Activated CD4-positive, alpha-beta memory T cell treated with anti-CD3 and anti-CD28 coated beads for 36 hours (primary cell): ENCODE measurements at places on chromosomes 13 and 19. TPM values are rescaled to one million over a fixed set of nuclear protein-coding genes. Genes with fewer than 3 reads are reported as not detected.

Gene ATP1A3
- total RNA-seq: 0.64 TPM

Gene LAIR2
- total RNA-seq: not detected

Gene DIRAS1
- 0.31 TPM for total RNA-seq

Gene EFNB2
- not detected for total RNA-seq

Gene CEACAM4
- total RNA-seq: not detected

Gene CLDN10
- total RNA-seq: not detected

Gene RSPH6A
- total RNA-seq: 0.19 TPM

Gene CCL25
- not detected for total RNA-seq

DNA sequence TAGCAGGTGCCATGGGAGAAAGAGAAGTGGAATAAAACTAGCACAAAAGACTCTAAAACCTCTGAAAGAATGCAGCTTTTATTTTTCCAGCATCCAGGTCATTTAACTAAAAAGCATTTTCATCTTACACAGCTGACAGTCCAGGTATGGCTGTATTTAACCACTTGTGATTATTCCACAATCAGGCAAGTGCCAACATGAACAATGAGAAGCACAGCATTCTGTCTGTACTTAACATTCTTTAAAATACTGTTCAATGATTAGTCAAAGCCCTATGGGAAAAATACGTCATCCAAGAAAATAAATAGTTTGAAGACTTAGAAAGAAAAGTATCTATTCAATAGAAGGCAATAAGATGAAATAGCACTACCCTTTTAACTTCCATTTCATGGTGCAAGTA, 246.9 kb downstream of the LIG4 start:
- no peaks in the 10 kb centered on the region for H3K36me3 ChIP-seq
- no peak overlapping the region for H3K4me3 ChIP-seq
- no peak overlapping the region for H3K27ac ChIP-seq
- no peak for DNase-seq
- no peaks in the 10 kb centered on the region for H3K4me1 ChIP-seq
- H3K27me3 ChIP-seq: no peaks in the 10 kb centered on the region

- no peaks in the 10 kb centered on the region for H3K27me3 ChIP-seq
- H3K27ac ChIP-seq: no peak overlapping the region
- DNase-seq: no peak
- H3K4me1 ChIP-seq: peaks cover 4% of the 10 kb centered on the region
- no peak overlapping the region for H3K4me3 ChIP-seq
Measured at GRCh38 chr13:113992276-113993005, 18.6 kb upstream of the C13orf46 start.

- peaks cover 17% of the 10 kb centered on the region for H3K4me1 ChIP-seq
- peaks cover 2% of the 10 kb centered on the region for H3K27me3 ChIP-seq
- H3K27ac ChIP-seq: no peak overlapping the region
- no peak overlapping the region for H3K4me3 ChIP-seq
Measured at GRCh38 chr13:113150550-113151365, 7.7 kb upstream of the PROZ start.

- peaks cover 5% of the 10 kb centered on the region for H3K4me1 ChIP-seq
- H3K27me3 ChIP-seq: peaks cover 25% of the 10 kb centered on the region
- H3K36me3 ChIP-seq: no peaks in the 10 kb centered on the region
- H3K27ac ChIP-seq: no peak overlapping the region
Measured at GRCh38 chr13:51068501-51068900, 42.6 kb downstream of the C13orf42 start.

DNA sequence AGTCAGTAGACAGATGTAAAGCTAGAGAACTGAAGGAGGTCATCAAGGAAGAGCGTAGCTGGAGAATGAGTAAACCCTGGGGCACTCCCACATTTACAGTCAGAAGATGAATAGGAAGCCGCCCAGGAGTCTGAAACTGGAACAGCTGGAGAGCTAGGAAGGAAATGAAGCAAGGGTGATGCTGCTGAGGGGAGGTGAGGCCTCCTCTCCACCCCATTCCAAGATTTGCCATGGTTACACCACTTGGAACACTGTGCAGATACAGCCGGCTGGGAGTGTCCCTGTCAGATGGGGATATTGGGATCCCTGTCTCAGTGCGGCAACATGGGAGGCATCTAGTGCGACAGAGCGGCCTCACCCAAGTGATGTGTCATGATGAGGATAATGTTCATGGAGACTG, 51.8 kb upstream of the GPI start:
- no peaks in the 10 kb centered on the region for H3K27me3 ChIP-seq
- no peak for DNase-seq
- no peaks in the 10 kb centered on the region for H3K36me3 ChIP-seq
- no peak overlapping the region for H3K27ac ChIP-seq

DNA sequence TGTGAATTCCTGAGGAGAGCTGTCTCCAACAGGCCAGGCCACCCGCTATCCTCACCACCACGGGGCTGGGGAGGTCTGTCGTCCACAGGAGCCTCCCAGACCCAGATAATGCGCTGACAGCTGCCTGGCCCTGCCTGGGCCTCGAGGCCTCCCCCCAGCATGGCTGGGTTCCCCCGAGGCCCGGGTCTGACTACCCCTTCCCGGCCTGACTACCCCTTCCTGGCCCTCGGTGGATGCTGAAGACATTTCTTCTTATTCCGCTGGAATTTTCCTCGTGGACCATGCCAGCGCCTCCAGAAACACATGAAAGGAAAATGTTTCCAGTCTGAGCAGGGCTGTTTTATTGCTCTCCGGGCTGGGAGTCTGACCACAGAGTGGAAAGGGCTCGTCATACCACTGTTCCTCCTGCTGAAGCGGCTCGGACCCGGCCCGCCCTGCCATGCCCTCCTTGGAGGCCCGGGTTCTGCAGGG, 16.8 kb upstream of the COMP start:
- H3K27ac ChIP-seq: no peak overlapping the region
- H3K36me3 ChIP-seq: no peaks in the 10 kb centered on the region
- no peak for DNase-seq
- H3K27me3 ChIP-seq: peaks cover 3% of the 10 kb centered on the region
- H3K4me3 ChIP-seq: no peak overlapping the region
- peaks cover 3% of the 10 kb centered on the region for H3K4me1 ChIP-seq

GRCh38 chr13:114027046-114027715, 53.3 kb upstream of the C13orf46 start:
- peaks cover under 1% of the 10 kb centered on the region for H3K4me1 ChIP-seq
- H3K27ac ChIP-seq: peak overlapping the region; percentile 13
- H3K27me3 ChIP-seq: no peaks in the 10 kb centered on the region

DNA sequence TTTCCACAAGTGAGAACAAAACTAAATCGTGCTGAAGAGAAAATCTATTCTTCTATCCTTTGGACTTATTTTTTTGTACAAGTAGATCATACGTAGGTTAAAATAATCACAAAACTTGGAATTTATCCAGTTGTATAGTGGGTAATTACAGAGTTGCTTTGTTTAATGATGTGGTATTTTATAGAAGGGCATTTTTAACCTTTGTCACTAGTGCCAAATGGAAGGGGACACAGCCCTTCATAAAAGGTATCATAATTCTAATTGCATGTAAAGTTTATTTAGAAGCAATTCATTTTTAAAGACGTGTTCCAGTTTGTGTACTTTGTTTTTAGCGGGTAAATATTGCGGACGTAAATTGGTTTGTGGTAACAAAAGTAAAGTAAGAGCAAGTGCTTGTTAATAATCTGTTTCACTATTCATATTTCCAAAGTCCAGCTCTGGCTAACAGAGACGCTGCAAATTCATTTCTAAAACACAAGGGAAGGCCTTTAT, 99.5 kb downstream of the ERCC5 start:
- no peak for DNase-seq
- no peaks in the 10 kb centered on the region for H3K36me3 ChIP-seq
- no peaks in the 10 kb centered on the region for H3K4me1 ChIP-seq
- H3K27ac ChIP-seq: no peak overlapping the region

DNA sequence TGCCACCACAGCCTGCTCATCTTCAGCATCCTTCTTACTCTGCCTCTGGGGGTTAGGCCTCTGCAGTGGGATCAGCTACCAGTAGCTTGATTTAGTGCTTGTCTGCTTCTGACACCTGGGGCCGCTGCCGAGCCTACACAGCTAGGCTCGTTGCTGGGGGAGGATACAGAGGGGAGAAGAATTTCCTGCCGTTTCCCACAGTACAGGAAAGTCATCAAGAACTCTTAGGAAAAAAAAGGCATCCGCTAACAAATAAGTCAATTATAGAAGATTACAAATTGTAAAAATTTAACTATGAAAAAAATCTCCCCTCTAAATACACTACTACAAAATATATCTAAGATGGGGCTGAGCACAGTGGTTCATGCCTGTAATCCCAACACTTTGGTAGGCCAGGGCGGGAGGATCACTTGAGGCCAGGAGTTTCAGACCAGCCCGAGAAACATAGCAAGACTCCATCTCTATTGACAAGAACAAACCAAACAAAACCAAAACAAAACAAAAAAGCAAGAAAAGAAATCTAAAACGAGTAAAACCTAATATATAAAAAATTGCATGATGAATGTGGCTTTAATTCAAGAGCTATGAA, 26.7 kb downstream of the LATS2 start:
- no peaks in the 10 kb centered on the region for H3K36me3 ChIP-seq
- no peaks in the 10 kb centered on the region for H3K27me3 ChIP-seq
- H3K4me3 ChIP-seq: no peak overlapping the region
- no peak overlapping the region for H3K27ac ChIP-seq
- H3K4me1 ChIP-seq: peaks cover 8% of the 10 kb centered on the region

DNA sequence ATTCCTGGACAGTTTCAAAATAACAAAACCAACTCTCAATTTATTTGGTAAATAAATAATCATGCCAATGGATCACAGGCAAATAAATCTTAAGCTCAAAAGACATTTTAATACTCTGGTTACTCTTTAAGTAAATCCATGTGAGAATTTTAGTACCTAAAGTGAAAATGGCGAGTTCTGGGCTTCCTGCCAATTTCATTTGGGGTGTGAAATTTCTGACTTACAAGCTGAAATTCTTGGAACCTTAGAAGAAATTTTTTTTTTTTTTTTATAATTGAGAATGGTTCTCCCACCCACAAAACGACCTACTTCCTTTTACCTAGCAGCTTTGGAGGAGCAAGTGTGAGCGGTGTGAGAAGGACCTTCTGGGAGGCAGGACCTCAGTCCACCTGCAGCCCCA, 354.5 kb upstream of the NBEA start:
- no peaks in the 10 kb centered on the region for H3K36me3 ChIP-seq
- no peak overlapping the region for H3K27ac ChIP-seq
- no peaks in the 10 kb centered on the region for H3K27me3 ChIP-seq
- no peaks in the 10 kb centered on the region for H3K4me1 ChIP-seq

- no peaks in the 10 kb centered on the region for H3K27me3 ChIP-seq
- H3K4me1 ChIP-seq: peaks cover 20% of the 10 kb centered on the region
- DNase-seq: no peak
- H3K27ac ChIP-seq: no peak overlapping the region
Measured at GRCh38 chr19:18433735-18434398, 4.1 kb downstream of the ISYNA1 start.

DNA sequence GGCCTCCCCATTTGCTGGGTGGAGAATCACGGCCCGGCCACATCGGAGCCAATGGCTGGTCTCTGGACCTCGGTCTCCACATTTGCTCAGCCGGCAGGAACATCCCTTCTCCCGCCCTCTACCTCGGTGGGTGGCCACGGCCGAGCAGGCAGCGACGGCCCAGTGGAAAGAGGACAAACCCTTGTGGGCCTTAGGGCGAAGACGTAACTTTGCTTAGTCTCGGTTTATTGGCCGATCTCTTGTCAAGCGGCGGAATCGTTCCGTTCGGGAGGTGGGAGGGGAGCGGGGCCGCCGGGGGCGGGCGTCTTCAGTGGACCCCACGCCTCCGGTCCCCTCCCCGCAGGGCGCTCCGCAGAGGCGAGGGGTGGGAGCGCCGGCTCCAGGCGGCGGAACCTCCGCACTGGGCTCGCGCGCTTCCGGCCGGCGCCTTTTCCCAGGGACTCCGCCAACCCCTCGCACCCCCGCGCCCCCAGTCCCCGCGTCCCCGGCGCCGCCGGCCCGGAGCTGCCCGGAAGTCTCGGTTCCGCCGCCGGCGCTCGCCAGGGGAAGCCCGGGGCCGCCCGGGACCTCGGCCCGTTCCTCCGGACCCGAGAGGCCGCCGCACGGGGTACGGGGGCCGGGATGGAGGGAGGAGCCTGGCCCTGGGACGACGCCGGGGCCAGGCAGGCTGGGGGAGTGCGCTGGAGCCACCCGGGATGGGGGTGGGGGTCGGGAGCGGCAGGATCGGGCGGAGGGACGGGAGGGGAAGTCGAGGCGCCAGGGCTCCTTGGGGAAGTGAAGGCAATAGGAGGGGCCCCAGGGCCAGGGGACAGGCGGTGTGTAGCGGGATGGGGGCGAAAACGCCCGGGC, at the start of gene ZNF580:
ZNF580 (plus strand) TSS at position 426 of the 849 bp plus-strand sequence. CDS start 1,507 bp downstream, outside the sequence.
- H3K4me1 ChIP-seq: peaks cover 61% of the 10 kb centered on the region
- peak within 1 kb of the TSS; percentile 85 for H3K4me3 ChIP-seq
- peak within 1 kb of the TSS; percentile 98 for H3K27ac ChIP-seq

DNA sequence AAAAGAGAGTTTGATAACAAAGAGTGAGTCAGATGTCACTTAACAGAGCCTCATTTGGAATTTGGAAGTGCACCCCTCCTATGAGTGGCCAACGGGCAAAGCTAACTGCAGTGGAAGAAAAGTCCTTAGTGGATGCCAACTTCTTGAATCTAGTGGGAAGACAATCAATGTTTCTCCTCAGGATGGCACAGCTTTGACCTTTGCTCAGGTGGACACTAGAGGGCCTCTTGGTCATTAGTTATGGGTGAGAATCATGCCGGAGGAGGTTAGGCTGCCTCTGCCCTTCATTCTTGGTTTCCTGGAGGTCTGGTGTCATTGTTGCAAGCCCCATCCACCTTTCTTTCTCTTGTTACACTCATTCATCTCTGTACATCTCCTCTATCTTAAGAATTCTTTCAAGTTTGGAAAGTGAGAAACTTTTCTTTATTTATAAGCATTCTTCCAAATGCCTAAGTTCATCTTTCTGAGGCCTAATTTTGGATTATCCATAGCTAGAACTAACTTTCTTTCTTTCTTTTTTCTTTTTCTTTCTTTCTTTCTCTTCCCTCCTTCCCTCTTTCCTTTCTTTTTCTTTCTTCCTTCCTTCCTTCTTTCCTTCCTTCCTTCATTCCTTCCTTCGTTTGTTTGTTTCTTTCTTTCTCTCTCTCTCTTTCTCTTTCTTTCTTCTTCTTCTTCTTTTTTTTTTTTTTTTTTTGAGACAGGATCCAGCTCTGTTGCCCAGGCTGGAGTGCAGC, 327.2 kb upstream of the TSHZ3 start:
- no peak overlapping the region for H3K27ac ChIP-seq
- no peak for DNase-seq
- no peak overlapping the region for H3K4me3 ChIP-seq
- H3K27me3 ChIP-seq: no peaks in the 10 kb centered on the region
- no peaks in the 10 kb centered on the region for H3K36me3 ChIP-seq

DNA sequence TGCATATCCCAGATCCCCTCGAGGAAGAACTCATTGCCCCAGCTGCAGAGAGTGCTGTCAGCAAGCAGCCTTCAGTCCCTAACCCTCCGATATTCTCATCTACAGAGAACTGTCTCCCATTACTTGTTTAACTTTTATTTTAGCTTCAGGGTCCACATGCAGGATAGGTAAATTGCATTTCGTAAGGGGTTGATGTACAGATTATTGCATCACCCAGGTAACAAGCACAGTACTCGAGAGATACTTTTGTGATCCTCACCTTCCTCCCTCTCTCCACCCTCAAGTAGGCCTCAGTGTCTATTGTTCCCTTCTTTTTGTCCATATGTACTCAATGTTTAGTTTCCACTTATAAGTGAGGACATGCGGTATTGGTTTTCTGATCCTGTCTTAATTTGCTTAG, 171.5 kb upstream of the IRS2 start:
- H3K27me3 ChIP-seq: no peaks in the 10 kb centered on the region
- no peak for DNase-seq
- H3K36me3 ChIP-seq: no peaks in the 10 kb centered on the region
- no peaks in the 10 kb centered on the region for H3K4me1 ChIP-seq
- H3K4me3 ChIP-seq: no peak overlapping the region

- no peak for DNase-seq
- H3K36me3 ChIP-seq: no peaks in the 10 kb centered on the region
- peaks cover 2% of the 10 kb centered on the region for H3K27me3 ChIP-seq
- H3K4me1 ChIP-seq: peaks cover 5% of the 10 kb centered on the region
- H3K4me3 ChIP-seq: no peak overlapping the region
Measured at GRCh38 chr13:59746291-59746962, 417.3 kb downstream of the DIAPH3 start.
